ENCODE measurements at places on chromosomes 5 and 9.

GRCh38 chr9:83218411-83219090, 155.6 kb upstream of the RASEF start:
- no peak for DNase-seq

DNA sequence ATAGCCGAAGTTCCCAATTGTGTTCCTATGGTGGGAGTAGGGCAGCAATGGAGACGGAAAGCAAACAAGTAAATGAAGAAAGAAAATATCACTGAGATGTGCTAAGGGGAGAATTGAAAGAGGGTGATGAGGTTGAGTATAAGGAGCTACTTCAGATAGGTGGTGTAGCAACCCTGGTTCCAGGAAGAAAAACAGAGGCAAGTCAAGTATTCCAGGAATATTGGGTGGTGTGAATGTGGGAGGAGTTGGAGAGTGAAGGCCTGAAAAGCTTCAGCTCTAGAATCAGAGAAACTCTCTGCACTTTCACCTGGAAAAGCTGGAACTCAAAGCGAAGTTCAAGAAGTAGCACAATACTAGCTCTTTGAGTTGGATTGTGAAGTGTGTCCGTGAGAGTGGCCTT, 342.1 kb downstream of the TLE4 start:
- DNase-seq: no peak

DNA sequence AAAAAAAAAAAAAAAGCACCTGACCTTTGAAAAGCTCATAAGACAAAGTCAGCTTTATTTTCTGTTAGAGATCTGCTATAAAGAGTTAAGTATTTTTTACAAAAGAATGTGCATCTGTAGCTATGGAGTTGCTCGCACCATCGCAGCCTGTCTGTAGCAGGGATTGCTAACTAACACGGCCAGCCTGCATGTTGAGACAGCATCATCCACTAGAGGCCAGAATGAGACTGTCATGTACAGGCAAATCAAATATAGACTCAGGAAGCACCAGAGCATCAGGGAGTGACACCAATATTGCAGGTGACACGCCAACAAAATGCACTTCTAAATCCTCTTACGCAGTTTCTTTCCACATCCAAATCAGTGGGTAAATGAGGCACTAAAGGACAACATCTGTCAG, 136.3 kb upstream of the RASEF start:
- DNase-seq: no peak

DNA sequence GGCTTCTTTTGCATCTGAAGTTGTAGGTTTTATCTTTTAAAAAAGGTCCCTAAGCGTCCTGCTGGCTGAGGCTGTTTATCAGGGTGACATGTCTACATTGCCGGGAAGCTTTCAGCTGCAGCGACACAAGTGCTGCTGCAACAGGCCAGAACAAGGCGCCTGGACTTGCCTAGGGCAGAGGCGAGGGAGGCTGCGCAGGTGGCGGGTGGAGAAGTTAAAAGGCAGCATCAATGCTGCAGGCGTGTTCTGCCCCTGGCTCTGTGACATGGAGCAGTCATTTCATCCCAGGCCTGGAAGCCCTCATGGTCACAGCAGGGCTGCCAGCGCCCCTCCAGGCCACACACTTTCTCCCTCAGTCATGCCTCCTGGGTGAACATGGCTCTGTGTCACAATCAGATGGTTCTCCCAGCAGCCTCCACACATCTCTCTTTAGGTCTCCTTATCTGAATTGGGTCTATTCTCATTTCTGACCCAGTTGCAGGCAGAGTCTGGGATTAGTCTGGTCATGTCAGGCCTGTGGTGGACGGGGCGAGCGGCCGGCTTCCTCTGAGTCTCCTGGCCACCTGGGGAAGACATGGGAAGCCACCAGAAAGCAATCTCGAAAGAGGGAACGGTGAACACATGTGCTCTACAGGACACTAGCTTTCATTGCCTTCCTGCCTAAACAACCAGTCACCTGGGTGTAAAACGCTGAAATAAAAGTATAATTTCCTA, 41.3 kb downstream of the IRX2 start:
- DNase-seq: no peak

GRCh38 chr5:17132444-17133083, 84.9 kb upstream of the BASP1 start:
- DNase-seq: no peak

DNA sequence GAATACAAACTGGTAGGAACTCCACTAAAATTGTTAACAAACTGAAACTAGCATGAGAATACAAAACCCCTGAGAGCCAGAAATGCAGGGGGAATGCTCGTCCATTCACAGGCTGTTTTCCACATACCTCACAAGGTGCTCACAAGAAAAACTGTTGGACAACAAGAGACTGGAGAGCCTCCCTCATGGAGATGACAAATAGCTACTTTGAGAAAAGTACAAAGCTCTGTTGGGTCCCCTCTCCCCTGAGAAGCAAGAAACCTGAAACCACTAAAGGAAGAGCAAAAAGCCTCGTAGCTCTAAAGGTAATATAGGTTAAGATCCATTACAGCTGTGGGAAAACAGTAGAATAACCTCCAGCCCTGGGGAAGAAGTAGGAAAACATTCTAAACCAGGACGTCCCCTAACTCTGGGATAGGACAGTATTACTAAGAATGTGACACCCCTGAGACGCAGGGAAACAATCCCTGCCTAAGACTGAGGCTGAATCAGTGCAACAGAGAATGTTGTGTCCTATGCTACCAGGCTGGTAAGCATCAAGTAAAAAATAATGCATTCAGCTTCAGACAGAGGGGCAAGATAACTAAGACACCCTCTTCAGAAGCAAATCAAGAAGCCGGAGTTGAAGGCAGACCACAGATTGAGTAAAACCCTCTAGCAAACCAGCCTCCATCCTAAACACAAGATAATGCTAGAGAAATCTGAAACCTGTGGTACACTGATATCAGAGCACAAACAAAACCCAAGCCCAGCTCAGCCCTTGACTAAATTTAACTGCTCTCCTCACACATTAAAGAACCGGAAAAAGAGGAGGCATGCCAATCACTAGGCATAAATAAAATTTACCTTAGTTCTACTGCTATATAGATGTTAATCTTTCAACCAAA, 160.2 kb downstream of the SSBP2 start:
- no peak for DNase-seq

- DNase-seq: no peak
Measured at GRCh38 chr5:141825241-141825671, 53.0 kb downstream of the PCDH1 start.

DNA sequence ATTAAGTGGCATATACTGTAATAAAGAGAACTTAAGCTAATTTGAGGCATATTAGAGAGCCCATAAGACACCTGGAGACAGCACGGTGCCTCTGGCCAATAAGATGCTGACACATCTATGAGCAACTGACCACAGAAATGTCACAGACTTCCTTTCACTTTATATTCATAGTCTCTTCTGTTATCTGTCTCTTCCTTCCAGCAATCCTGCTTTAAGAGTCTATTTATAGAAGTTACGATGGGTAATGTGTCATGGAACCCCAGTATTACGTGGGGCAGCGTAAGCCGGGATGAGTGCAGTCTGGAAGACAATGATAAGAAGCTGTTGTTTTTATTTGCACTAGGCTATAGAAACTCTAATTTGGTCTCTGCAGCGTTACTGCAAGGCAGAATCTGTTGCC, 136.8 kb downstream of the CFAP90 start:
- no peak for DNase-seq

- no peak for DNase-seq
Measured at GRCh38 chr5:29042152-29042551, 2003.8 kb upstream of the CDH9 start.

DNA sequence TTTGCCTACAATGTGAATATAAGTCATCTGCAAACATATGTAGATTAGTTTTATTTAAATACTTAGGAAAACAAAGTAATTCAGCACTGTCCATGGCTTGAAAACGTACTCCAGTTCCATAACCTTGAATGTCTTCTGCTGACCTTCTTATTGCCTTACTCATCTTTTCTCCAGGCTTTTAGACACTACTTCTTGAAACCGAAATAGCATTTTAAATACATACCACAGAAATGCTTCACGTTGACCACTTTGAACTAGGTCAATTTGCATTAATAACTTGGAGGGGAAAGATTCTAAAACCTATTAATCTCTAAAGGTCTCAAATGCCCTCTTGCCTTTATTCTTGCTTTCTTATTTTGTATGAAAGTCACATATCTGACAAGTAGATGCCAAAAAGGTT, 995.4 kb upstream of the ACO1 start:
- DNase-seq: no peak

DNA sequence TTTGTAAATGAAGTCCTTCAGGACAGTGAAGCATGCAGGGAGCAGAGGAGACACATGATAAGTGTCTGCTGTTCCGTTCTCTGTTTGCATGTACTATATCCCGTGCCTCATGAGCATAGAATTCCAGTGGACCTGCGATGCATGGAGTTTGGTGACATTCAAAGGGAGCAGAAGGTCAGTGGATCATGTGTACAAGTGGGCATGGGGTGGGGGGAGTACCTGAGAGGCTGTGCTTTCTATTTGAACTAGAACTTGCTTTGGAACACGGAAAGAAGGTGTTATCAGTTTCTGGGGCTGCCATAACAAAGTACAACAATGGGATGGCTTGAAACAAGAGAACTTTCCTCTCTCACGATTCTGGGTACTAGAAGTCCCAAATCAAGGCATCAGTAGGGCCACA, 5.1 kb upstream of the CCNJL start:
- no peak for DNase-seq

GRCh38 chr5:139481122-139481533, 1.4 kb downstream of the STING1 start:
- DNase-seq: no peak

GRCh38 chr5:80055491-80056170, 20.5 kb downstream of the THBS4 start:
- no peak for DNase-seq

GRCh38 chr5:50853151-50853550, 186.7 kb downstream of the PARP8 start:
- no peak for DNase-seq

DNA sequence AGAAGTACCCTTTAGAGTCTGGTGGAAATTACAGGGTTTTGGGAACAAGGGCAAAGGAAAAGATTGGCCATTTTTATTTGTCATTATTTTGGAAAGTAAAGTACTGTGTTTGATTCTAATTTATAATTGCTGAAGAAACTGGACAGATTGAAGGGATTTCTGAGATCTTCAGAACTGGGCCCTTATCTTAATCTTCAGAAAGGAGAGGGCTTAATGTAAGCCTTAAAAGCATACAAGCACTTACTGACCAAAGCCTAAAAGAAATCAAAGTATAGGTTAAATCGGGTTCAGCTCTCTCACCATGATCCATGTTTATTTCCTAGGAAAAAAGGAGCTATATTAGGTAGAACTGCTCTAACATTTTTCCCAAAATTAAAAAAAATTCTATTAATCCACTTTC, 35.6 kb downstream of the ERAP1 start:
- DNase-seq: no peak

DNA sequence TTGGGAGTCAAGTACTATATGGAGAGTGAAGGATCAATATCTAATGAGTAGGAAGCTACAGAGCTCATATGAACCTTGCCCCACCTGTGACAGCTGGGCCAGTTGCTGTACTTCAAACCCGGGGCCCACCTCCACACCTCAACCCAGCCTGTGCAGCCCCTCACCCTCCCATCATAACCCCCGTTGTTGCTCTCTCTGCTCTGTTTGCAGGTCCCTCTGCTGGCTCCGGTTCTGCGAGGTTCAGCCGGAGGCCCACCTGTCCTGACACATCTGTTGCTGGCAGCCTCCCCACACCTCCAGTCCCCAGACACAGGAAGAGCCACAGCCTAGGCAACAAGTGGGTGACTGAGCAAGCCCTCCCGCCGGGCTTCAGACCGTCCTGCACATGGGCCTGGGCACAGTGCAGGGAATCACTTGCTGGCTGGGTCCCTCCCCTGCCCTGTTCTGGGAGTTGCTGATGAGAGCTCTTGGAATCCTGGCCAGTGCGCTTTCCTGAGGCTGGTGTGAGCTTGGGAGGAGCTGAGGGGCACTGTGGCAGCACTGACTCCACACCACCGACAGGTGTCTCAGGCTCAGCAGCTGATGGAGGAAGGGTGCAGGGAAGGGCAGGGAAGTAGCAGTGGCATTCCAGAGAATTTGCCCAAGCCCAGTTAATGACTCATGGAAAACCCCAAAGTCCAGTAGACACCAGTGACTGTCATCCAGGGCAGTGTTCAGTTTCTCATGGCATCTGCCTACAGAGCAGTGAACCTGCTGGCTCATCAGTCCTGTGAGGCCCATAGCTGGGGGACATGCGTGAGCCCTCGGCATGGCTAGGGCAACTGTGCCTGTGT, 69.5 kb upstream of the GARNL3 start:
- no peak for DNase-seq
